ENCODE measurements at places on chromosomes 3 and 15. TPM values are rescaled to one million over a fixed set of nuclear protein-coding genes. Genes with fewer than 3 reads are reported as not detected.

GRCh38 chr3:178665747-178666146, 129.5 kb downstream of the KCNMB2 start:
- DNase-seq: no peak
- no peak overlapping the region for H3K4me3 ChIP-seq
- H3K36me3 ChIP-seq: no peaks in the 10 kb centered on the region
- no peak overlapping the region for H3K27ac ChIP-seq
- no peaks in the 10 kb centered on the region for H3K27me3 ChIP-seq
- H3K4me1 ChIP-seq: no peaks in the 10 kb centered on the region

DNA sequence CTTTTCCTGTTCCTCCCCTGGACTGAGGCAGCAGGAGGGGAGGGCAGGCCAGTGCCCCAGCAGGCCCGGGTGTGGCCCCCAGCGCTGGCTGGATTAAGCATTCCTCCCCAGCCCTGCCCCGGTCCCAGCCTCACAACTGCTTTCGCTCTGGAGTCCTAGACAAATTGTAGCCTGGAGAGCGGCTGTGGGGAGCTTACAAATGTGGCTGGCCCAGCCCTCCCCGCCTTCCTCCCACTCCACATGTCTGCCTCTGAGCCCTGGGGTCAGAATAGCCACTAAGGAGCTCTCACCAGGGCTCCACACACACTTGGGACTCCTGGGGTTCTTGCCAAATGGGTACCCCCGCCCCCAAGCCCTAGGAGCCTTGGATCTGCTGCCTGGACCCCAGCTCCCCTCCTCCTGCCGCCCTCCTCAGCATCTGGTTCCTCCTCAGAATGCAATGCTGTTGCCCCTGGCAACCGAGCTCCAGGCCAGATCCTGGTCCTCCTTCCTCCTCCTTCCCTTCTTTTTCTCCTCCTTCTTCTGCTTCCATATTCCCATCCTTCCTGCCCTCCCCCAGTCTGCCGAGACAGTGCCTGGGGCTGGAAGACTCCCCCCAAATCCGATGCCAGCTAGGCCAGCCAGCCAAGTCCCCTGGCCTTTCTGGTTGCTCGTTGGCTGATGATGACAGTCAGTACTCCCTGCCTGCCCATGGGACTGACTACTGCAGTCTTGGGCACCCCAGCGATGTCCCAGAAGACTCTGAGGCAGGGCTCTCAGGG, 91.1 kb downstream of the LINGO1 start:
- H3K36me3 ChIP-seq: no peaks in the 10 kb centered on the region
- H3K4me3 ChIP-seq: no peak overlapping the region
- peaks cover 25% of the 10 kb centered on the region for H3K4me1 ChIP-seq
- H3K27me3 ChIP-seq: no peaks in the 10 kb centered on the region
- no peak for DNase-seq

GRCh38 chr3:11606090-11606784, 37.5 kb downstream of the VGLL4 start:
- no peak overlapping the region for H3K4me3 ChIP-seq
- H3K36me3 ChIP-seq: peaks cover 5% of the 10 kb centered on the region
- DNase-seq: no peak
- peaks cover 22% of the 10 kb centered on the region for H3K4me1 ChIP-seq
- no peak overlapping the region for H3K27ac ChIP-seq

The HRH1 gene
- polyA plus RNA-seq: 7.7 TPM

The IGF2BP2 gene
- polyA plus RNA-seq: 5.4 TPM

Data from SK-N-SH (cell line).